ENCODE measurements at places on chromosomes 6 and 20. TPM values are rescaled to one million over a fixed set of nuclear protein-coding genes. Genes with fewer than 3 reads are reported as not detected.

Gene ANGPT4
- total RNA-seq = not detected

Gene CST7
- not detected for total RNA-seq

Gene SEL1L2
- not detected for total RNA-seq

Gene SSTR4
- not detected for total RNA-seq

Gene MAFB
- total RNA-seq = 0.35 TPM

Gene RAMACL
- 0.75 TPM for total RNA-seq

Gene TRIM10
- total RNA-seq = under 0.01 TPM

Gene SMOC2
- total RNA-seq = 0.10 TPM

Gene DZANK1
- 3.3 TPM for total RNA-seq

Gene MUCL3
- total RNA-seq = 0.17 TPM

Gene FAM162B
- total RNA-seq = not detected

Gene TRAPPC3L
- not detected for total RNA-seq

Gene ULBP2
- total RNA-seq = 8.2 TPM

Gene ARHGAP18
- 29.0 TPM for total RNA-seq

Gene PDE7B
- 3.2 TPM for total RNA-seq

Gene GDAP1L1
- total RNA-seq = not detected

Gene PARD6B
- 31.3 TPM for total RNA-seq

Gene OXT
- not detected for total RNA-seq

Gene OR2H1
- total RNA-seq = not detected

Gene HTR1E
- total RNA-seq = 0.15 TPM

Gene SLC22A2
- 20.3 TPM for total RNA-seq

Gene SLPI
- total RNA-seq = 58.2 TPM

Gene SOBP
- 0.35 TPM for total RNA-seq

Gene SLC32A1
- not detected for total RNA-seq

Gene ZNF391
- total RNA-seq = 6.6 TPM

Gene PDE10A
- total RNA-seq = 52.1 TPM

Gene UBE2C
- total RNA-seq = 0.75 TPM

Measured in renal cortical epithelial cell (primary cell).